WERI-Rb-1 (cell line): ENCODE measurements at places on chromosomes 5 and 9.

- DNase-seq, result no peak
These were observed 15.2 kb downstream of the UBAC1 start for GRCh38 chr9:135945969-135946368.

DNA sequence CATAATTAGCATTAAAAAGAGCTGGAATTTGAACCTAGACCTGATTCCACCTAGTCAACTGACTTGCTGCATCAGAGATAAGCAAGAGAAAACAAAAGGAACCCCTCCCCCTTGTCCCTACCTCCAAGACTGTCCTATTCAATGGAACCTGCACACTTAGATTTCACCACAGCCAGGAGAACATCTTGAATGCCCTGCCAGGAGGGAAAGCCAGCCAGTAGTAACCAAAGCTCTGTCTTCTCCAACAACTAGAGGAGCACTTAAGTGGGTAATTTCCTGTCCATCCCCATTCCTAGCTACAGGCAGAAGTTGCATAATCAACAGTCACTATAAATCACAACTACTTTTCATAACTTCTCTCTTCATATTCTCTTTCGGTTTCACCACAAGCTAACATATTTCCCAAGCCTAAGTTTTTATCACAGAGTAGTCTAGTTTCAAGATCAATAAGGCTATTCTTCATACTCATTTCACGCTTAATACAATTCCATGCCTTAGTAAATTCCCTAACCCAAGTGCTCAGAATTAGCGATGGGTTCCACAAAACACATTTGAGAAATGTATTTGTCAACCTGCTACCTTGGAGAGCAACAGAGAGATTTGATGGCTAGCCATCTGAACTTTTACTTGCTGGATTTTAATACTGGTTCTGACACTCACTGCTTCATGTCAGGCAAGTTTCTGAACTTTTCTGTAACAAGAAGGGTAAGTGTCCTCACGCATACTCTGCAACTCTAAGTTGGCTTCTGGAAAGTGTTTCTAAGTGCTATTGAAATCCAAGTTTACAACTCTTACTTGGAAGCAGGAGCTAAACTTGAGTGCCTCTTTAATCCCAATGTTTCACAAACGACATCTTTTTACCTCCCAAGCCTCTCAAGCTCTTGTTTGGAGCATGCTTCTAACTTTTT is 2.0 kb downstream of the DENND1A start:
- no peak for DNase-seq

DNA sequence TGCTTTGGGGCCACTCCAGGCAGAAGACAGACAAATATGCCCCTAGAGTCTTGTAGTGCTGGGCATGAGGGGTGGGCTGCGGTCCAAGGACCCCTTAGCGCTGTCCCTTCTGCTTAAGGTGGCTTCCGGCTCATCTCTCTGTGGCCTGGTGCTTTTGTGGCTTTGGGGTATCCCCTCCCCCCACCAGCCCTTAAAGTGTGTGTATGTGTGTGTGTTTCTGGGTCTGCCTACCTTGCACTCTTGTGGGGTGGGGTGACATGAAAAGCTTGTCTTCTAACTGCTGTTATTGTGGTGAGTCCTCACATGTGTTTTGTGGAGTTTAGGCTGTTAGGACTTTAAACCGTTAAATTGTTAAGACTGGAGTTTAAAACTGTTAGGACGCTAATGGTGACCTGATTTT is 23.6 kb downstream of the MARCHF6 start:
- no peak for DNase-seq

DNA sequence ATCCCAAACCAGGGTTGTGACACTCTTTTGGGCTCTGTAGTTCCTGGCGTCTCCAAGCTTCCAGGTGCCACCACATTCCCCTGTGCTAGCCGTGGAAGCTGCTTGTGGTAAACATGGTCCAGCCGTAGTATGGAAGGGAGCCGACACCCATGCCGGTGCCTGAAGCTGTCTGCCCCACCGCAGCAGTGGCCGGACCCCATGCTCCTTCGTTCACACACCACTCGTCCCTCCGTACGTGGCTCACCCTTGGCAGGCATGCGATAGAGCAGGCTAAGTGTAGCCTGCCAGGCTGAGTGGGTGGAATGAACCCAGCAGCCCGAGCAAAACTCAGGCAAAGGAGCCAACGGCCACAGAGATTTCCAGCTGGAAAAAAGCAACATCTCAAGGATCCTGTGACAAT is 2030.4 kb downstream of the EFNA5 start:
- no peak for DNase-seq

DNA sequence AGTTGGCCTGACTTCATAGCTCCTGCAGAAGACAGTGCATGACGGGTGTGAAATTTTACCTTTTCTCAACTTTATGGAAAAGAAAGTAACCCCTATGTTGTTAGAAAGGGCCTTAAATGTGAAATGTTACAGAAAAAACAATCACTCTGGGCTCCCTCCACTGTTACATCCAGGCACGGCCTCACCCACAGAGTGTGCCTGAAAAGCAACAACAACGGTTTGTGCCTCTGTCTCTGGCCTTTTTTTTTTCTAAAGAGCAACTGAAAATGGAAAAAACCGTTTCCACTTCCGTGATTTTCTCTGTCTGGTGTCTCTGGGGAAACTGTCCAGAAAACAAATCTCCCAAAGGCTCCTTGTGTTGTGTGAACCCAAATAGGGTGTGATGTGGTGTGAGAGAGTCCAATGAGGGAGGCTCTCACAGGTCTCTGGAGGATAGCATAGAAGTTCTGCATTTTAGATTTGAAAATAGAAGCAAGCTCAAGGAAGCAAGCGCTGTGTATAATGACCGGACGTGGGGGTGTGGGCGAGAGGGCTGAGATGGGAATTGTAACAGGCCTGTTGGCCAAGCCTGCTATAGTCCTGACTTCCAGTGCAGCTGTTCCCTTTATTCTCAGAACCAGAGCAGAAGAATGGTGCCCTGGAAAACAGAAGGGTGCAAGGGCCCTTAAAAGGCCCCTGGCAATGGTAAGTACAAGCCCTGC is 221.8 kb upstream of the TUT7 start:
- no peak for DNase-seq

GRCh38 chr5:159052401-159053011 is 47.2 kb downstream of the EBF1 start:
- no peak for DNase-seq

DNA sequence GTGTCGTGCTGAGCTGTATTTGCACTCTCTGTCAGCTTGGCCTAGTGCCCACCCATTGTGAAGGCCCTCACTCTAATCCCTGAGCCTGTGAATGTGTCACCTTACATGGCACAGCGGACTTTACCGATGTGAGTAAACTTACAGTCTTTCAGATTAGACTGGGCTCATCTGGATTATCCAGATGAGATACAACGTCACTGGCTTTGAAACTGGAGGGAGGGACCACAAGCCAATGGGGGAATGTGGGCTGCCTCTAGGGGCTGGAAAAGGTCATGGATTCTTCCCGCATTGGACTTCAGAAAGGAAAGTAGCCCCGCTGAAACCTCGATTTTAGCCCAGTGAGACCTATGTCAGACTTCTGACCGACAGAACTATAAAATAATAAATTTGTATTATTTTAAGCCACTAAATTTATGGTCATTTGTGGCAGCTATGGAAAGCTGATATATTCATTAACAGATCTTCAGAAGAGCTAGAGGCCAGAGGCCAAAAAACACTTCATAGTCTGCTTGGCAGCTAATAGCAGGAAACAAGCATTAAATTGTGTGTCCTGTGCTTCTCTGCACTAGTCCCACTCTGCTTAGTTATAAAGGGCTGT is 139.0 kb upstream of the GAS1 start:
- no peak for DNase-seq

- peak; percentile 50 for DNase-seq
These were observed 110.4 kb downstream of the ZNF354C start for GRCh38 chr5:179170606-179171005.

GRCh38 chr5:42520957-42521356 is 97.7 kb downstream of the GHR start:
- no peak for DNase-seq

DNA sequence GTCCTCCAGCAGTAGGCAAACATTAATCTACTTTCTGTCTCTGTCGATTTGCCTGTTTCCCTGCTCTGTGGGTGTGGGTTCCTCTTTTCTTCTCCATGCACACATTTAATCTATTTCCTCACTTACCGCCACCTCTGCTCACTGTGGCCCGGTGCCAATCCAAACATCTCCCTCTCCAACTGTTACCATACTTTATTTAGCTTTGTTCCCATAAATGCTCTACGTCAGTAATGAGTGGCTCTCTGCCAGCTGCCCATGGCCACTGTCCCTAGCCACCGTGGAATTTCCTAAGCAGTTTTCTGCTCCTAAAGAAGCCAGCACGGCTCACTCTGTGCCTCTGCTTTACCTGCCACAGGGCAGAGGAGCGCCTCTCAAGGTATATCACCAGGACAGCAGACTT is 19.5 kb upstream of the GOLPH3 start:
- DNase-seq, result no peak

- DNase-seq, result no peak
These were observed 29.7 kb upstream of the AUH start for GRCh38 chr9:91391412-91391811.
